Activated T-helper 1 cell treated with anti-CD3 and anti-CD28 coated beads, Interleukin-2, amount 50 U/mL, for 16 hours (primary cell): ENCODE measurements at places on chromosomes 16 and 17.

GRCh38 chr16:19688396-19689024 lies 29.5 kb downstream of the KNOP1 start:
- DNase-seq: no peak

DNA sequence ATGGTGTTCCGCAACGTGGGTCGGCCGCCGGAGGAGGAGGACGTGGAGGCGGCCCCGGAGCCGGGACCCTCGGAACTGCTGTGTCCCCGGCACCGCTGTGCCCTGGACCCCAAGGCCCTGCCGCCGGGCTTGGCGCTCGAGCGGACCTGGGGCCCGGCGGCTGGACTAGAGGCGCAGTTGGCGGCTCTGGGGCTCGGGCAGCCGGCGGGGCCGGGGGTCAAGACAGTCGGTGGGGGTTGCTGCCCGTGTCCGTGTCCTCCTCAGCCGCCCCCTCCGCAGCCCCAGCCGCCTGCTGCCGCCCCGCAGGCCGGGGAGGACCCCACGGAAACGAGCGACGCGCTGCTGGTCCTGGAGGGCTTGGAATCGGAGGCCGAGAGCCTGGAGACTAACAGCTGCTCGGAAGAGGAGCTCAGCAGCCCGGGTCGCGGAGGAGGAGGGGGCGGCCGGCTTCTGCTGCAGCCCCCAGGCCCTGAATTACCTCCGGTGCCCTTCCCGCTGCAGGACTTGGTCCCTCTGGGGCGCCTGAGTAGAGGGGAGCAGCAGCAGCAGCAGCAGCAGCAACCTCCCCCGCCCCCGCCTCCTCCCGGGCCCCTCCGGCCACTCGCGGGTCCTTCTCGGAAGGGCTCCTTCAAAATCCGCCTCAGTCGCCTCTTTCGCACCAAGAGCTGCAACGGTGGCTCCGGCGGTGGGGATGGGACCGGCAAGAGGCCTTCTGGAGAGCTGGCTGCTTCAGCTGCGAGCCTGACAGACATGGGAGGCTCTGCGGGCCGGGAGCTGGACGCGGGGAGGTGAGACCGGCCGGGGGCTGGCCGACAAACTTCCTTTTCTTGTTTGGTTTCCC lies 821 bp downstream of the SOCS7 start:
- no peak for DNase-seq

DNA sequence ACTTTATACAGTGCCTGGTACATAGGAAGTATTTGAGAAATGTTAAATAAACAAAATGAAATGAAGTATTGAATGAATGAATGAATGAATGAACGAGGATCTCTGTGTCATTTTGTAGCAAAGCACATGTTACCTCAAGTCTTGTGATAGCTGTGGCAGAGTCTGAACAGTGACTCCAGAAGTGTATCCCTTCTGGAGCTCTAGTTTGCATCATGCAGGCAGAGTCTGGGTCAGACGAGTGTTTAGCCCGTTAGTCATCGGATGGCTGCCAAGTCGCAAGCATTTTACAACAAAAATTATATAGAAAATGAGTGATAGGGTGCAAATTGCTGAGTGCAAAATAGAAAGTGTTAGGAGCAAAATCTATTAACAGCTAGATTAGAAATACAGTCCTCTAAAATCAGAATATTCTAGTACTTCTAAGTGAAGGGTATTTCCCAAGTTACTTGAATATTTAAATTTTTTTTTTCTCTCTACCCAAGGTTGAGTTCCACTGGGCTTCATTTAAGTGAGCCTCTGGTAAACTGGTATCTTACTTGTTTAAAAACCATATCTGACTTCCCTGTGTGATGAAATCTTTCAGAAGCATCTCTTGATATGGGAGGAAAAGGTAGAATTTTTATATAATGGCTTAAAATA lies 113.3 kb downstream of the FTO start:
- DNase-seq: no peak

GRCh38 chr17:58513267-58513964 lies 1.0 kb downstream of the MTMR4 start:
- DNase-seq: no peak

- no peak for DNase-seq
Measured at GRCh38 chr16:9260666-9261065, 169.2 kb downstream of the HAPSTR1 start.

GRCh38 chr17:40364906-40365305 lies 369 bp upstream of the GJD3 start:
- DNase-seq: no peak

DNA sequence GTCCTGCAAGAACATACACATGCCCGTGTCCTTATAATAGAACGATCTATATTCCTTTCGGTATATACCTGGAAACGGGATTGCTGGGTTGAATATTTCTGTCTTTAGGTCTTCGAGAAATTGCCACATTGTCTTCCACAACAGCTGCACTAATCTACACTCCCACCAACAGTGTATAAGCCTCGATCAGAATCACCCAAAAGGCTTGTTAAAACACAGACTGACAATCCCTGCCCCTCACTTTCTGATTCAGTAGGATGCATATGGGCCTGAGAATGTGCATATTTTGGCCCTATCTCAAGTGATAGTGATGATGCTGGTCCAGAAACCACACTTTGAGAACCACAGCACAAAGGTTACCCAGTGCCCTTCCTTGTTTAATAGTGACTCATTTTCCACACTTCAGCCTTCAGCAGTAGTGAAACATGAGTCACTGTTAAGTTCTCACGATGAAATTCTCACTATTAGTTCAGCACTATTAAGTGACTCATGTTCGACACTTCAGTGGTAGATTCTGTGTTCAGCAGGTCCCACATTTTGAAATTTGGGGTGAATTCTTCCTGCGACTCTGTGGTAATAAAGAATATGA lies 215.6 kb downstream of the GRIN2A start:
- no peak for DNase-seq

GRCh38 chr17:21678393-21679081 lies 13.8 kb upstream of the KCNJ18 start:
- no peak for DNase-seq

DNA sequence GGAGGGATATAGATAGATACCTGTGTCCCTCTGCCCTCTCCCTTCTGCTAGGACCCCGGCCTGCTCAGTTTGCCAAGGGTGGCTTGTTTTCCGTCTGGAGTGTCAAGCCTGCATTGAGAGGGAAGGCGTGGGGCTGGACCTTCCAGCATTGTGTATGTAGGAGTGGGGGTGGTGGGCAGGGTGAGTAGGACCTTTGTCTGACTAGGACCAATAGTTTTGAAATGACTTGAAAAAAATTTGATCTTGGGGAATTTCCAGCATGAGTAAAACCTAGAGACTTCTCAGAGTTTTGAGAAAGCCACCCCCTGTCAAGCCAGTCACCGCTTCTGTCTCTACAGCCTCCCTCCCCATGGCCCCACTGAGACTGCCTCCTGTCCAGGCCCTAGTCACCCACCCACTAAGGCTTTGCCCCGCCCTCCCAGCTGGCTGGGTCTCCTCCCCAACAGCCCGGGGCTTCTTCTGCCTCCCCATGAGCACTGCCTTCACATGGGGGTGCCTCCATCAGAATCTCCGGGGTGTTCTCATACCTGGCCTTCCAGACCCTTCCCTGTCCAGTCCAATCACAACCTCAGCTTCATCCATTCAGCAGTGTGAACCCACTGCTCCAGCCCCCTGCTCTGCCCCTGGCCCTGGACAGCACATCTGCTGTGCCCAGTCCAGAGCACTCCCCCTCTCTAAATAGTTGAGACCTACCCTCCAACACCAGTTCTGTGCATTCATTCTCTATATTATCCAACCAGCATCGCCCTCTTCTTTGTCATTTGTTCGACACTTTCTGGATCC lies 207.0 kb downstream of the MSI2 start:
- no peak for DNase-seq

DNA sequence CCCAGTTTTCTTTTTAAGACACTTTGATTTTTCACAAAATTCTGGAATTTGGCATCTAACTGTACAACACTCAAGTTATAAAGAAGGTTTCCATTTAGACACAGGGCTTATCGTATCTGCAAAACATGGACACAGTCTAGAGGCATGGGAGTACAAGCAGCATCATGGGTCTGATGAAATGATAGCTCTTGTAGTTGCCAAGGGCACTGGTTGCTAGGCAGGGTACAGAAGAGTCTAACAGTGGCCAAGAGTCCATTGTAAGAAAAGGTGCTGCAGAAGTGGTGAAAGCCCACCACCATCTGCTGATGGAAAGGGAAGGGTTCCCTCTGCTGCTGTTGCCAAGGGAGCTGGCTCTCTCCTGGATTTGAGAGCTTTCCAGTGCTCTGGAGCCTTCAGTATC lies 20.8 kb downstream of the MYOCD start:
- DNase-seq: no peak

GRCh38 chr17:73600103-73600871 lies 44.0 kb downstream of the SDK2 start:
- no peak for DNase-seq

DNA sequence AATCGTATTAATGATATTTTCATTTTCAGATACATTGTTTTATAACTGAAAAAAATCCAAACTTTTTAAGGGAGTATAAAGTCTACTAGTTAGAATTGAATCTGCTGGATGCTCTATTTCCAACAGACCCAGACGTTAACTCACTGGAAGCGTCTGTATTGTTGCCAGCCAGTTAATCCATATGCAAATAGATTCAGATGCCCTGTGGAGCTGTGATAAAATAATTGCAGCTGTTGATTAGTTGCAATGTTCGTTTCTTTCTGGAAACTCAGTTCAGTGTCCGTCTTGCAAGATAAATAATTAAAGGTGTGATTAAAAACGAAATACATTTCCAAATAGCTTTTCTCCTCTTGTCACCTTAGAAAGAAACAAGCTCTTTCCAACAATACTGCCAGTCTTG lies 5.1 kb upstream of the GNA13 start:
- DNase-seq: no peak

DNA sequence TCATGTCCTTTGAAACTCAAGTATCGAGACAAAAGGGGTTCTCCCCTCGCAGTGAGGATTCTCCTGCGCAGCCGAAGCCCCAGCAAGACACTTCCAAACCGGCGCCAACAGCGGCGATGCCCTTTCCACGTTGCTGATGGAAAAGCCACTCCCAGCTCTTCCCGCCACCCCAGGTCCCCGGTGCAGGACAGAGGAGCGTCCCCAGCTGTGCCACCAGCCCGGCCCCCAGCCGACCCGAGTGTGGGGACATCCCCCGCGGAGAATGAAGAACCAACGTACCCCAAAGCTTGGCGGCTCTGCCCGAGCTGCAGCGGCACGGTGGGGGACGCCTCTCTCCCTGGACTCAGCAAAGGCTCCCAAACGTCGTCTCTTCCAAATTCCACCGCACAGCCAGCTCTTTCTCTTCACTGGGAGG lies 573 bp downstream of the CHST6 start:
- DNase-seq: no peak

- DNase-seq: no peak
Measured at GRCh38 chr16:56848029-56848936, 16.7 kb upstream of the SLC12A3 start.

DNA sequence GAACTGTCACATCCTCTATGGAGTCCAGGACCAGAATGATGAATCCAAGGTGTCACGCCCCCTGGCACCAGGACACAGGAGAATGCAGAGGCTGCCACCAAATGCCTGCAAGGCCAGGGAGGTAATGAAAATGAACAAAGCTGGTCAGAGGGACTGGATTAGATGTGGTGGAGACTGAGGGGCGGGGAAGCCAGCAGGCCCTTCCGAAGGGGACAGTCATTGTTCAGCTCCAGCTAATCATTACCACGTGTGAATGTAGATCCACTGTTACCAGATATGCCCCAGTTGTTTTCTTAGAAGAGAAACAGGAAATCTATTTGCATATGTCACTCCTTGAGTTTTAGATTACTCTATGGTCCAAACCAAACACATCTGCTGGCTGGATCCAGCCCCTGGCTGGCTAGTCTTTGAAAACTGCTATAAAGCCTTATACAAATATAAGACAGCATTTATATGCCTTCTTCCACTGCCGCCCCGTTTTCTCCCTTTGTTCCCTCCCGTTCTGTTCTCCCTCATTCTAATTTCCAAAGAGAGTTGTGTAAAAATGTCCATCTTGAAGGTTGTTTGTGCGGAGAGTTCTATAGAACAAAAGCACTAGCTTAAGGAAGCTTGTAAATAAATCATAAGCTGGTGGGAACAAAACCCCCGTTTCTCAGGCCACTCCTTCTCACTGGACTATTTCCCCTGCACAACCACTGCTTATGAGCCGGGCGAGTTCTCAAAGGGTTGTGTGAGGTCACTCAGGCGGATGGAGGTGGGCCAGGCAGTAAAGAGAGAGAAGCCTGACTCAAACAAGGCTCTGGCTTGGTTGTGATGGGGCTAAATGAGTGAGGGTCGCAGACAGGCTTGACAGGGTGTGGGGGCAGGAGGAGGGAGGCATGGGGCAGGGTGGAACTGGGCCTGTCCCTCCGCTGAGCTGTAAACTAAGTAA lies 14.2 kb downstream of the CRYM start:
- no peak for DNase-seq

GRCh38 chr16:77408607-77409006 lies 26.2 kb downstream of the ADAMTS18 start:
- DNase-seq: no peak

DNA sequence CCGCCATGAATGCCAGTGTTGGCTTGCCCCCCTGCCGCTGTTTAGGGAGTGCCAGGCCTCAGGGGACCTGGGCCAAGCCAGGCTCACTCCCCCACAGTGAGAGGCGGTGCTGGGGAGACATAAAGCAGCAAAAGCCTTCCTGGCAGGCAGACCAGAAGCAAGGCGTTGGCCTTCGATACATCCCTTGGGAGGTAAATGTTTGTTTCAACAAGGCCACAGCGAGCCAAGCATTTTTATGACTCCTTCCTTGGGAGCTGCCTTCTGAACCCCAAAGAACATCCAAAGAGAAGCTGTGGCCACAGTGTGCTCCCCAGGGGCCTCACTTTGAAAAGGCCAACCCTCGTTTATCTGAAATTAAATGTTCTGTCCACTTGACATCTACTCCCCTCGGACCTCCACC lies 119.7 kb upstream of the CIBAR2 start:
- no peak for DNase-seq

GRCh38 chr16:3249451-3249850 lies 7.0 kb downstream of the MEFV start:
- no peak for DNase-seq
